ENCODE measurements at places on chromosomes 13 and 19.

DNA sequence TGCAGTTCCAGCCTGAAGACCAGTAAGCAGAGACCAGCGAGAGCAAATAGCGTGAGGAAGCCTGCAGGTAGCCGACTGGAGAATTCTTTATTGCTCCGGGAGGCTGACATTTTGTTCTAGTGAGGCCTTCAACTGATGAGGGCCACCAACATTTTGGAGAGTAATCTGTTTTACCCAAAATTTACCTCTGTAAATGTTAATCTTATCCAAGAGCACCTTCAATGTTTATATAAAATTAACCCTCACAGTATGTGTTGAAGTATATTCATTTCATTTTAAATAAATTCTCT is 546.4 kb upstream of the SLITRK5 start:
- peak; percentile 1 for DNase-seq

DNA sequence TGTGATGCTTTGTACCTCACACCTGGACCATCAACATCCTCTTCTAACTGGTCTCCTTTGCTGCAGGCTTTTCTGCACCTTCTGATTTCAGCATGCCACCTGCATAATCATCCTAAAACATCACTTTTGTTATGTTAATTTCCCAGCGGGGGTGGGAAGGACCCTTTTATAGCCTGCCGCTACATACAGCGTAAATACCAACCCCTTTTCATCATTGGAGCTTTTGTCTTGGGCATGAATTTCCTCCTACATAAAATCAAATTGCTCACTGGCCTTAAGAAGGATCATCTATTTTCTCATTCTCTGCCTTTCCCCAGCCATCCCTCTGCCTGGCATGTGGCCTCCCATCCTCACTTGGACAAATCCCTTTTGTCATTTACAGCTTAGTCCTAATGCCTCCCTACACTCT is 124.7 kb downstream of the RBM26 start:
- no peak for DNase-seq

DNA sequence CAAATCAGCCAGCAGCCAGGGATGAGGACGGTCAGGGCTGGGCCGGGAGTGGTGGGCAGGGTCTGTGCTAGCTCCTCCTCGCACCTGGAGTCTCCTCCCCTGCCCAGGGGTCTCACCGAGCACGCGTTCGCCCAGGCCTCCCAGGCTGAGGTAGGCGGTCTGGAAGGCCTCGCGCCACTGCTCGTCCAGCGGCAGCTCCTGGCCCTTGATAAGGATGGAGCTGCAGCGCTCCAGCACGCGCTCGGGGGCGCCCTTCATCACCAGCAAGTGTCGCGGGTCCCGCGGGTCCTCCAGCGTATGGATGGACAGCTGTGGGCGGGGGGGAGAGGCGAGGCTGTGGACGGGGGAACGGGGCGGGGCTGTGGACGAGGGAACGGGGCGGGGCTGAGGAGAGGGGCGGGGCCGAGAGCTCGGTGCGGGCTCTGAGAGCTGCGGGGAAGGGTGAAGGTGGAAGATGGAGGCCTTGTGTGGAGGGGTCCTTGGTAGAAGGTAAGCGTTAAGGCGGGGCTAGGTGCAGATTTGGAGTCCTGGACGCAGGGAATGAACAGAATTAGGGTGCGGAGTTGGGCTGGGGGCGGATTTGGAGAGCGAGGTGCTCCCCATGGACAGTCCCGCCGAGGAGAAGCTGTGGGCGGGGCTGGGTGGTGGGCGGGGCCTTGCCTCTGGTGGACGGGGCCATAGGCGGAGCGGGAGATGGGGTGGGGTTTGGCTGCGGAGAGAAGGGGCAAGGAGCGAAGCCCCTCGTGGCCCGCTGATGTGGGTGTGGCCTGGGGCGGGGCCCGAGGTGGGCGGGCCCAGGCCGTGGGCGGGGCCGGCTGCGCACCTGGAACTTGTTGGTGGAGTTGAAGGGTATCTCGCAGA is 5.7 kb downstream of the ATP4A start:
- no peak for DNase-seq

DNA sequence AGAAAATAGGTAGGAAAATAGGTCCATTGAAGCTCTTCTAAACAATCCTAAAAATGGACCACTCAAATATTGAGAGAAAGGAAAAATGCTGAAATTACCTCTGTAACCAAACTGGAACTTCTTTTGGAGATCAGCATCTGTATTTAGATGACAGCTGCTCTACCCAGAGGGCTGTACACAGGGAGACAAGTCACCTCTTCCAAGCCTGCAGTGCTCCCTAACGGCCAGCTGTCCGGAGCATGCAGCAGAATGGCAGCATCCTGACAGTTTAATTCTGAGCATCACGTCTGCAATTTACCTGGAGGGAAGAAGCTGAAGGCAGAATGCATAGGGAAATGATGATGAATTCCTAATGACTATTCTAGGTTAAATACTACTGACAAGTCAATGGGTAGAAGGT is 62.8 kb upstream of the DIAPH3 start:
- DNase-seq: peak; percentile 68

- no peak for DNase-seq
These were observed 26.3 kb upstream of the INTS6 start for GRCh38 chr13:51479199-51479523.

GRCh38 chr13:44045180-44045562 is 165.5 kb downstream of the LACC1 start:
- no peak for DNase-seq

GRCh38 chr13:93926425-93926824 is 553.1 kb downstream of the DCT start:
- no peak for DNase-seq

DNA sequence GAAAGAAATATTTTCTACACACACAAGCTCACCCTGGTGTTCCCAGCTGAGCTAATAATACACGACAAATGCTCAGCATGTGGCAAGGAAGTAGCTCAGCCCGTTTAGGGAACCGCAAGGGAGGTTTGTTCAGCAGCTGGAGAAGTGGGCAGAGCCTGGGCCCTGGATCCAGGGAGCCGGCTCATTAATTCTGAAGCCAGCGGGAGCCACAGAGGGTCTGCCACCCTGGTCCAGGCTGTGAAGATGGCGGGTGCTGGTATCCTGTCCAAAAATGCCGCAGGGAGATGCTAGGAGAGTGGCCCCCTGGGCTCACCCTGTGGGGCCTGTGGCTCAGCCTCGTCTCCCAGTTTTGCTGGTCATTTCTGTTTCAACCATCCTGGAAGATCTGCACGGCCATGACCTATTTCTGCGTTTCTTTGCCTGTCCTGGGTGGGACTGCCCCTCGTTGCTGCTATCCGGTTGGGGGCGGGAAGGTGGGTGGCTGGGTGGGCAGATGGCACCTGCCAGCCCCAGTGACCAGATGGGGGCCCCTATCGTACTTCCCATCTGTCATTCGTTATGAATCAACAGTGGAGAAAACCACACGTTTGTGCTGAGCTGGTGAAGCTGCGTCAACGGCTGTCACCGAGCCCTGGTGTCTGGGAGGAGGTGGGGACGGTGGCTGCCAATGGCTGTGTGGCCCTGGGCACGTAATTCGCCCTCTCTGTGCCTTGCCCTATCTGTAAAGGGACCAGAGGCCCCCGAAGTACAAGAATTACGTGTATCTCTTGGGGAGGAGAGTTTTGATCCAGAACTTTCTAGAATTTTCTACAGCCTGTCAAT is 2.7 kb upstream of the GNA15 start:
- peak; percentile 27 for DNase-seq

DNA sequence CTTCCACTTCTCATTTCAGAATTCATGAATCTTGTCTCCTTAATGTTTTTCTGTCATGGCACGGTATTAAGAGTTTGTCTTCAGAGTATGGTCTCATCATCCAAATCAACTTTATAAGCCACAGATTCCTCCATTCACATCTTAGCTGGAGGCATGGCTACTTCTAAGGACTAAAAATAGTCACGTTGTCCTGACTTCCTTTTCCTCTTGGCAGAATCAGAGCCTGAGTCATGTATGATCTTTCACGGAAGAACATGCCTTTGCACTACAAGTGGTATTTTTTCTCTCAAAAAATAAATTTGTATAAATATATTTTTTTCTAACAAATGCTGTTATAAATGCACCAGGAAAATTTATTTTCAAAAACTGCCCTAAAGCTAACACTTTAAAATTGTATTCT is 71.4 kb downstream of the ALOX5AP start:
- no peak for DNase-seq

DNA sequence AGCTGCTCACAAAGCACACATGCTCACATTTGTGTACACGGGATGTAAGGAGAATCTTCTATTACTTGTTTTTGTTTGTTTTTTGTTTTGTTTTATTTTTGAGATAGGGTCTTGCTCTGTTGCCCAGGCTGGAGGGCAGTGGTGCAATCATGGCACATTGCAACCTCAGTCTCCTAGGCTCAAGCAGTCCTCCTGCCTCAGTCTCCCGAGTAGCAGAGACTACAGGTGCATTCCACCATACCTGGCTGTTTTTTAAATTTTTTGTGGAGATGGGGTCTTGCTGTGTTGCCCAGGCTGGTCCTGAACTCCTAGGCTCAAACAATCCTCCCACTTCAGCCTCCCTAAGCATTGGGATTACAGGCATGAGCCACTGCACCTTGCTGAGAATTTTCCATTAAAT is 41.8 kb downstream of the KCNC3 start:
- no peak for DNase-seq

- peak; percentile 14 for DNase-seq
These were observed 5.2 kb upstream of the BCAM start for GRCh38 chr19:44803442-44804428.

DNA sequence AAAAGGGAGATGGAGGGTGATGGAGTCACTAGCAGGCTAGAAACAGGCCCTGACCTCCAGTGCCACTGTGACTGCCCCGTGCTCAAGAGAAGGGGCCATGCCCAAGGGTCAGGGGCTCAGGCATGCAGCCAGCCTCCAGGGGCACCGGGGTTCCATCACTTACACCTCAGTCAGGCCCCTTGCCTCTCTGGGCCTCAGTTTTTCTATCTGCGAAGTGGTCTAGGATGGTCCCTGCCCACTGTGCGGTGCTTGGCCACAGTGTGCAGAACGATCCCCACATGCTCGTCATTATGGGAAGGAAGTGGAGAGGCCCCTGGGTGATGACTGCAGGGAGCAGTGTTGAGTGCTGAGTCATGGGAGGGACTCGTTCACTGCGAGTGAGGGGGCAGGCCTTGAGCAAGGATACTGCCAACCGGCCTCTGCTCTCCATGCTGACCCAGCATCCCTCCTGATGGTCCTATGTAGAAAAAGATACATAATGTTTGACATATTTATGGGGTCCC is 23.1 kb downstream of the TMED1 start:
- DNase-seq: peak; percentile 51

DNA sequence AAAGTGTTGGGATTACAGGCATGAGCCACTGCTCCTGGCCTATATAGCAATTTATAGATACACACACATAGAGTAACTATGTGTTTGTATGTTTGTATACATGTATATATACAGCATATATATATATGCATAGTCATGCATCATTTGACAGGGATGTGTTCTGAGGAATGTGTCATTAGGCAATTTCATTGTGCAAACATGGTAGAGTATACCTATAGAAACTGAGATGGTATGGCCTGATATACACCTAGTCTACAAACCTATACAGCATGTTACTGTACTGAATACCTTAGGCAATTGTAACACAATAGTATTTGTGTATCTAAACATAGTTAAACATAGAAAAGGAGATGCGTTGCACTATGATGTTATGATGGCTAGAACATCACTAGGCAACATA is 53.0 kb upstream of the PCCA start:
- DNase-seq: peak; percentile 56

GRCh38 chr13:66940113-66940512 is 290.0 kb downstream of the PCDH9 start:
- no peak for DNase-seq

DNA sequence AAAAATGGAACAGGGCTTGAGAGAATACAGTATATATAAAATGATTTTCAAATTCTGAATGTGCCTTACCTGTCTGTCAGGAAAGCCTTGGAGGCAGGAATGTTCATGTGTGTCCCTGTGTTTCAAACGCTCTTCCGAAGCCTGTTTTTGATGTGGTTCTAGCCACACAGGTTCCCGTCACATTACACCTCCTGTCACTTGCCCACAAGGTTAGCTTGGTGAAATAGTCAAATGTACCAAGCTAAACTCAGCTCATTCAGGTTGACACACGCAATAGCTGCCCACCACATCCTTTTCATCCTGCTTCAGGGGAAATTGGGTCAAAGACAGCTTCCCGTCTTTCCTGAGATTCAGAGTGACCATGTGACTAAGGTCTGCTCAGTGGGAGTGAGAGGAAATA is 574.0 kb downstream of the EFNB2 start:
- DNase-seq: no peak

- no peak for DNase-seq
These were observed 10.1 kb upstream of the TPRX2 start for GRCh38 chr19:47848823-47849473.

GRCh38 chr19:58291943-58292342 is 13.2 kb downstream of the ZNF8 start:
- DNase-seq: no peak

- no peak for DNase-seq
These were observed 1.8 kb downstream of the LILRB5 start for GRCh38 chr19:54255105-54255775.

- no peak for DNase-seq
These were observed 110.1 kb downstream of the FGF14 start for GRCh38 chr13:102291587-102292218.

DNA sequence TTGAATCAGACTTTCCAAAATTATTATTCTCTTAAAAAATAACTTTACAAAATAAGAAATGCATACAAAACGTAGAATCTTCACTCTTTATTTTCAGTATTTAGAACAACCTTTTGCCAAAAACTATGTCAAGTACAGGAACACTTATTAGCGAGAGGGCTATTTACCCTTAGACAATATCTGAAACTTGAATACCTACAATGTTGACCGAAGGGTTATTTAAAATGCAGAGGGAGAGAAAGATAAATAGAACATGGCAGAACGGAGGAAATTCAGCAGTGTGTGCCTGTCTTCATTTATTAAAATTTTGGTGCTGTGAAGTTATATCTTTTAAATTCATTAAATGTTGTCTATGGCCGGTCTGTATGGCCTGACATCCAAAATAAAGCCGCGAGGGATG is 198.8 kb downstream of the EFNB2 start:
- no peak for DNase-seq

- DNase-seq: no peak
These were observed 5.3 kb downstream of the CARS2 start for GRCh38 chr13:110700641-110701040.

GRCh38 chr13:107266657-107267056 is 698.7 kb upstream of the ARGLU1 start:
- DNase-seq: no peak

GRCh38 chr19:51108805-51109146 is 567 bp upstream of the CTU1 start:
- DNase-seq: no peak

- no peak for DNase-seq
These were observed 38.5 kb upstream of the ATP11A start for GRCh38 chr13:112651311-112651710.

- no peak for DNase-seq
These were observed 27.2 kb upstream of the FBL start for GRCh38 chr19:39873385-39873784.
